Activated T-cell treated with anti-CD3 and anti-CD28 coated beads, Interleukin-2, amount 50 U/mL, for 48 hours (primary cell): ENCODE measurements at places on chromosomes 16 and 17.
A peak's percentile ranks its signal among the peaks of the same experiment; 100 is the strongest.

DNA sequence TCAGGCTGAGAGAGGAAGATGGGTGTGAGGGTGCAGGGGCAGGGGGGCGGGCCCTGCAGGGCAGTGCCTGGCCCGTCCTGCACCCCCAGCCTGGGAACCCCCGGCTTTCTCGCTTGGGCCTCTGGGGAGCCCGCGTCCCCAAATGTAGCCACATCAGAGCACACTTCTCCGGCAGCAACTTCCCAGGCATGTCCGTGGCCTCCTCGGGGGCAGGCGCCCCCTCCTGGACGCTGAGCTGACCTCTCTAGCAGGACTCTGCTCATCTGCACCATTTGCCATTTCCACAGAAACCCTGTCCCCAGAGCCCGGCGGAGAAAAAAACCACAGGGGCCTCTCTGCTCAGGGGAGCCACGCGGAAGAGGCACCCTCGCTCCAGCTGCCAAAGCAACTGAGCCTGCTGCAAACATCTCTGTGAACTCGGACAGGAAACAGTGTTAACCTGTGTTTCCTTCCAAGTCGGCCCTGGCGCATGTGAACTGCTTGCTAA lies 63.4 kb downstream of the KLHDC4 start:
- peak; percentile 75 for DNase-seq

DNA sequence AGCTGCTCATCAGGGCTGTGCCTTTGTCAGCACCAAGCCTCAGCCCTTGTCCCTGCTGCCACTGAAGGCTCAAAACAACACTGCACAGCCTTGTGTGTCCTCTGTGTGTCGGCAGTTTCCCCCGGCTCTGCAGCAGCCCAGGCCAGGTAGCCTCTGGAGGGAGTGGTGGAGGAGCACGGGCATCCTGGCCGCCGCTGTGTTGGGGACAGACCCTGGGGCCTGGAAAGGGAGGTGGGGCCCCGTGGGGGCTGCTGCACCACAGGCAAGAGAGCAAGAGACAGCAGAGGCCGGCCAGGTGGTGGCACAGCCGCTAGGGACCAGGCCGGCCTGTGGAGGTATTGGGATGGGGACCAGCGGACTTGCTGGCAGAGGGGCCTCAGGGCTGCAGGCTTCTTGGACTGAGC lies 96.9 kb upstream of the ZNF750 start:
- no peak for DNase-seq

DNA sequence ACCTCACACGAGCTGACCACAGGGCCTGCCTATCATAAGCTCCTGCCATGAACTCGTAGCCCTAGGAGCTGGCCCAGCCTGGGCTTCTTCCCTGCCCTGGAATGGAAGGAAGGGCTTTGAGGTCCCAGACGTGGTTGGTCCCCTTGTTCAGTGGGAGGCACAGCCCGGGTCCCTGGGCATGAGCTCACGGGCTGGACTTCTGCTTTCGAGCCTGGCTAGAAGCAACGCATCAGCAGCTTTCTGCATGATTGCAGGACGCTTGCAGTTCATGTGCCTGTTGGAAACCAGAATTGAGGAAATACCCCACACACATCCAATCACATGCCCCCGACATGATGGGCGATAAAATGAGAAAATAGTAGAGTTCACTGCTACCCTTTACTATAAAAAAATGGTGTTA lies 293.3 kb downstream of the MAF start:
- DNase-seq: no peak

- DNase-seq: no peak
Observed at GRCh38 chr16:15415511-15415985, 18.8 kb upstream of the BMERB1 start.

- DNase-seq: no peak
Observed at GRCh38 chr16:19808061-19808641, 76.5 kb downstream of the GPRC5B start.

- no peak for DNase-seq
Observed at GRCh38 chr16:66950437-66950836, 10.6 kb upstream of the CES3 start.

GRCh38 chr17:57377094-57377493 lies 120.8 kb downstream of the MSI2 start:
- no peak for DNase-seq

DNA sequence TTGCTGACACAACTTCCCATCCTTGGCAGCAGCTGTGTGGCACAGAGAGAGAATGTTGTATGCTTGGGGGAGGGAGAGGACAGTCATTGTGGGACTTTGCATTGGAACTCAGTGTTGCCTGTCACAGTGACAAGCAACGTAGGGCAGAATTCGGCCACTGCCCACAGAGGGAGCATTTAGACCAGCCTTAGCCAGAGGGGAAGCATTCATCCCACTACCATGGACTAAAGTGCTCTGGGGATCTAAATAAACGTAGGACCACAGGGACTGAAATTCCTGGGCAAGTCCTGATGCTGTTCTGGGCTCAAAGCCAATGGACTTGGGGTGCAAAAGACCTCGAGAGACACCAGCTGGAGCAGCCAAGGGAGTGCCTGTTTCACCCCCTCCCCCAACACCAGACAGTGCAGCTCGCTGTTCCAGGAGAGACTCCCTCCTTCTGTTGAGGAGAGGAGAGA lies 44.9 kb downstream of the ABCA8 start:
- no peak for DNase-seq

DNA sequence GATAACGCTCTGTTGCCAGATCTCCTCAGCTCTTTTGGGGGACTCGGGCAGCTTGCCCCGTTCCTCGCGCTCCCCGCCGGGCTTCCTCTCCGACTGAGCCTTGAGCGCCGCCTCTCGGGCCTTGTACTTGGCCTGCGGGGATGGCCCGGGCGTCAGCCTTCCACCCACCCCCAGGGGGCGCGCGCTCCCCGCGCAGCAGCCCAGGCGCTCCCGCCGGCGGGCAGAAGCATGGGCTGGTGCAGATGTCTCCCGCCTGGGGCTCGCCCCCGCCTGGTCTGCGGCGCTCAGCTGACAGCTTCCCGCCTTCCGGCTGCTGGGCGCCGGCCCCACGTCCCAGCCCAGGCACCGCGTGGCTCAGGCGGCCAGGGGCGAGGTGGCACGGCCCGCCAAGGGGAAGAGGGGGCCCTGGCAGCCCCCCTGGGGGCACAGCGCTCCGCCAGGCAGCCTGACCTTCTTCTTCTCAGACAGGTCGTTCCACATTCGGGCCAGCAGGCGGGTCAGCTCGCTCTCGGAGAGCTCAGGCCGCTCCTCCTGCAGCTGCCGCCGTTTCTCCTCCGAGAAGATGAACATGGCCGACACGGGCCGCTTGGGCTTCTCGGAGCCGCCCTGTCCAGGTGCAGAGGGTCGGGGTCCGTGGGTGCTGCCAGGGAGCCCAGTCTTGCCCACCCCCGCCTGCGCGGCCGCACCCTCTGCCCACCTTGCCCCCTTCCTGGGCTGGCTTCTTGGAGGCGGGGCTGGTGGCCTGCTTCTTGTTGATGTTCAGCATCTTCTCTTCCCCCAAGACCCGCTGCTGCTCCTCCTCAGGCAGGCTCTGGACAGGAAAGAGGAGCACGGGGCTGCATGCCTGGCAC lies 8.9 kb downstream of the UBTF start:
- DNase-seq: peak; percentile 91

- no peak for DNase-seq
Observed at GRCh38 chr16:80518436-80518835, 22.4 kb upstream of the DYNLRB2 start.

- no peak for DNase-seq
Observed at GRCh38 chr17:66548659-66549310, 246.4 kb downstream of the PRKCA start.

DNA sequence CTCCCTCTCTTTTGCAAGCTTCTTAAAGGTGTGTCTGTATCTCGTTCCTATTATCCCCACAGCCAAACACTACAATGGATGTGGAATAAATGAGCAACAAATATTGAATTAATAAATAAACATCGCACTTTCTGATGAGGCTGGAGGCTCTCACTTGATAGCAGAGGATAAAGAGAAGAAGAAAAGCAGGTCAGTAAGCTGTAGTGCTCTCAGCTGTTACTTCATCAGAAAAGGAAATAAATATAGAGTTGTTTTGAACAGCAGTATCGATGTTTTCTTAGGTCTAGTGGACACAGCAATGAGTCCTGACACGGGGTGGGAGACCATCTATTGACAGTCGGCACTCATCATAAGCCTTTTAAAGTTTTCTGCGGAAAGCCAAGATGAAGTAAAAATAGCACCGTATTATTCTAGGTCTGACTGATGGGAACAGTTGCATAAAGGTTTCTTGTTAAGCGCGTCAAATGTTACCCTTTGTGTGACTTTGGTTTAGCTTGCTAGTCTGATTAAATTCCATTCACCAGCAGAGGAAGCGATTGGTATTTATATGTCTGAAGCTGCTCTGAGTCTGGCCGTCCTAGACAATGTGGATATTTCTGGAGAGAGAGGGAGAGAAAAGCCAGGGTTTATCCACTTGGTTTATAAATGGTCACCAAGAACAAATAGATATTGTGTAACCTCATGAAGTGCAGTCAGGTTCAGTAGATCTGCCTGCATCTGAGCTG lies 646.1 kb downstream of the CDH11 start:
- DNase-seq: no peak

GRCh38 chr17:45888392-45888791 lies 6.0 kb upstream of the MAPT start:
- DNase-seq: no peak

- DNase-seq: no peak
Observed at GRCh38 chr16:28975158-28975599, 601 bp downstream of the SPNS1 start.

DNA sequence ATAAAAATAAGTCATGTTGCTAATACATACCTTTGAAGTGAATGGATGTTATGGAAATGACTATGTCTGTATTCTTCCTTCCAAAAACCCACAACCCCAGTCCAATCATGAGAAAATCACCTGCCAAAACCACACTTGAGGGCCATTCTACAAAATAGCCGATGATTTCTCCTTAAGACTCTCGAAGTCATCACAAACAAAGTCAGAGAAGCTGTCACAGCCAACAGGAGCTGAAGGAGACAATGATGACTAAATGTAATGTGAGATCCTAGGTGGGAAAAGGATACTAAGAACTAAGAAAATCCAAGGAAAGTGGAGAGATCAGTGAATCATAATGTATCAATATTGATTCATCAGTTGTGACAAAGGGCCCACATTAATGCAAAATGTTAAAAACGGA lies 432.9 kb upstream of the DYNLRB2 start:
- no peak for DNase-seq

DNA sequence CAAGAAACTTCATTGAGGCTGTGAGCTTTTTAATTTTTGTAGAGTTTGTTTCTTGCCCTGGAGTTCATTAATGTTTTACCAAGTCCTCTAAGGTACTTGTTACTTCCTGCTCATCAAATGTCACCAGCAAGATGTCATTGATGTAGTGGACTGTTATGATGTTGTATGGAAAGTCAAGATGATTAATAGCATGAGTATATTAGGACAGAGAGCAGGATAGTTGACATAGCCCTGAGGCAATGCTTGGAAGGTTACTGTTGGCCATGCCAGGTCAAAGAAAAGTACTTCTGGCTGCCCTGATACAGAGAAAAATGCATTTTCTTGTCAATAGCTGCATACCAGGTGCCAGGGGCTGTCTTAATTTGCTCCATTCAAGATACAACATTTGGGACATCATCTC lies 6.7 kb downstream of the KRTAP1-5 start:
- no peak for DNase-seq

GRCh38 chr16:79901522-79901921 lies 301.0 kb upstream of the MAF start:
- DNase-seq: no peak

DNA sequence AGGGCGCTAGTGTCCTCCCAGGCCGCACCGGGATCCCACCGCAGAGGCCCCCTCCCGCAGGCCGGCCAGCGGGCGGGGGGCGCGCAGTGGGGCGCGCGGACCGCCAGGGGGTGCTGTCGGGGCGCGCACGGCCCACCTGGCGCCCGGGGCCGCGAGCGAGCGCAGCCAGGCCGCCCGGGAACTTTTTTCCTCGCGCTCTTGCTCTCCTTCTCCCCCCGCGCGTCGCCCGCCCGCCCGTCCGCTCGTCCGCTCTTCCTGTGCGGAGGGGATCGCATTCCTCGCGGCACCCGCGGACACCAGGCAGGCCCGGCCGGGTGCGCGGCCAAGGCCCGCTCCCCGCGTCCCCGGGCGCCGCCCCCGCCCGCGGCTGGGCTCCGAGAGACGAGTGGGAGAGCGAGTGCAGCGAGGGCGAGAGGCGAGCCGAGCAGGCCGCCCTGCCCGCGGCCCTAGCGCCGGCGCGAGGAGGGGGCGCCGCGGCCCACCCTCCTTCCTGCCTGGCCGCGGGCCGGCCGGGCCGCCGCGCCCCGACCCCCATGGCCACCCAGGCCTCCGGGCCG lies at the start of gene RAI1:
Gene RAI1, plus strand, starts transcription at position 272 of the 557 bp plus-strand sequence. CDS start 111,491 bp downstream, outside the sequence.
- DNase-seq: peak; percentile 79

DNA sequence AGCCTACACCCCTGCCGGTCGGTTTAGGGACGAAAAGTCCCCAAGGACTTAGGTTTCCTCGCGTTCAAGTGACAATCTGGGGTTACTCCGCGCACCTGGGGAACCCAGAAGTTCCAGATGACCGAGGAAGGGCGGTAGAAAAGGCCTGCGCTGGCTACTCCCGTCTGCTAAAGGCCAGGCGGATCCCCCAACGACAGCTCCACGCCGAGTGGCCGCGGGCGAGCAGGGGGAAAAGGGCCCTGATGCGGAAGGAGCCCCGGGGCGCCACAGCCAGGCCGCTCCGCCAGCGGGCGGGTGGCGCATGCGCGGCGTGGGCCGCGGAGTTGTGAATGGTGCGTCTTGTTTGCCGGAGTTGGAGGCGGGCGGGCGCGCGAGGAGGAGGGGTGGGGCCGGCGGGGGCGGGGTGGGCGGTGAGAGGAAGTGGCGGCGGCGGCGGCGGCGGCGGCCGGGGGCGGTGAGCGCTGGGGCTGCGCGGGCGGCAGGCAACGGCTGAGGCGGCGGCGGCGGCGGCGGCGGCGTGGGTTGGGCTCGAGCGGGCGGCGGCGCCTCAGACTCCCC lies at the start of gene CBFB:
Gene CBFB, plus strand, starts transcription at position 454 of the 558 bp plus-strand sequence. CDS start 259 bp downstream, outside the sequence.
- peak; percentile 93 for DNase-seq

DNA sequence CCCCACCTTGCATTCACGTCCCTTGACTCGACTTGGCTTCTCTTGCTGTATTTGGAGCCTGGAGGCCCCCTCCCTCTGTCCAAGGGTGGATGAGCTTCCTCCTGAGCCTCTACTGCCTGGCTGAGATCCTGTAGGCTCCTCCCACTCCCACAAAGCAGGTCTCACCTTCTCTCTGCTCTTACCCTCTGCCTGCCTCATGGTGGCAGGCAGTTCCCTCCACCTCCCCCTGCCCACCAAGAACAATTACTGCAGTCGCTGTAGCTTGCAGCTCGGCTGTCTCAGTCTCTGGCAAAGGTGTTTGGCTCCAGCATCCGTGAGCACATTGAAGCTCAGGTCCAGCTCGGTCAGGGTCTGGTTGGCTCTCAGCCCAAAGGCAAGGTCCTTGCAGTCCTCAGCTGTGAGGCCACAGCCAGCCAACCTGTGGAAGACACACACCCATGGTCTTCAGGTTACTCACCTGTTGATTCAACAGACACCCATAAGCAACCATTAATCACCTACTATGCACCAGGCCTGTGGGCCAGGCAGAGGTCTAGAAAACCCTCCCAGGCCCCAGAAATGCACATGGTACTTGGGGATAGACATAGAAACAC lies 42.6 kb downstream of the NLRP1 start:
- no peak for DNase-seq

- DNase-seq: no peak
Observed at GRCh38 chr17:9224485-9224884, 203.2 kb downstream of the NTN1 start.
